Erythroblast (primary cell): ENCODE measurements at places on chromosomes 7 and 10.

- DNase-seq, result peak; percentile 86
These were observed 311.7 kb upstream of the NEBL start for GRCh38 chr10:21208666-21209316.

GRCh38 chr10:94211169-94211510 is 151.6 kb downstream of the NOC3L start:
- no peak for DNase-seq

DNA sequence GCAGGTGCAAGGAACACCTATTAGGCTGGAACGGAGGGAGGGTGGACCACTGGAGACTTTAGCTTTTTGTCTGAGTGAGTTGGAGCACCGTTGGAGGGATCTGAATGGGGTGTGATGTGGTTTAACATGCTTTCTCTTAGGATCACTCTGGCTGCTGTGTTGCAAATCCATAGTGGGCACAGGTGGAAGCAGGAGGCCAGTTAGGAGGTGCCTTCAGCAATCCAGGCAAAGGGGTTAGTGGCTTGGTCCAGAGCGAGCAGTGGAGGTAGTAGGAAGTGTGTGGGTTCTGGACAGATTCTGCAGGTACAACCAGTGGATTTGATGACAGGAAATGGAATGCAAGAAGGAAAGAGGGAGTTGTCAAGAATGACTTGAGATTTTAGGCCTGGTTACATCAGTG is 95.0 kb downstream of the MMRN2 start:
- no peak for DNase-seq

DNA sequence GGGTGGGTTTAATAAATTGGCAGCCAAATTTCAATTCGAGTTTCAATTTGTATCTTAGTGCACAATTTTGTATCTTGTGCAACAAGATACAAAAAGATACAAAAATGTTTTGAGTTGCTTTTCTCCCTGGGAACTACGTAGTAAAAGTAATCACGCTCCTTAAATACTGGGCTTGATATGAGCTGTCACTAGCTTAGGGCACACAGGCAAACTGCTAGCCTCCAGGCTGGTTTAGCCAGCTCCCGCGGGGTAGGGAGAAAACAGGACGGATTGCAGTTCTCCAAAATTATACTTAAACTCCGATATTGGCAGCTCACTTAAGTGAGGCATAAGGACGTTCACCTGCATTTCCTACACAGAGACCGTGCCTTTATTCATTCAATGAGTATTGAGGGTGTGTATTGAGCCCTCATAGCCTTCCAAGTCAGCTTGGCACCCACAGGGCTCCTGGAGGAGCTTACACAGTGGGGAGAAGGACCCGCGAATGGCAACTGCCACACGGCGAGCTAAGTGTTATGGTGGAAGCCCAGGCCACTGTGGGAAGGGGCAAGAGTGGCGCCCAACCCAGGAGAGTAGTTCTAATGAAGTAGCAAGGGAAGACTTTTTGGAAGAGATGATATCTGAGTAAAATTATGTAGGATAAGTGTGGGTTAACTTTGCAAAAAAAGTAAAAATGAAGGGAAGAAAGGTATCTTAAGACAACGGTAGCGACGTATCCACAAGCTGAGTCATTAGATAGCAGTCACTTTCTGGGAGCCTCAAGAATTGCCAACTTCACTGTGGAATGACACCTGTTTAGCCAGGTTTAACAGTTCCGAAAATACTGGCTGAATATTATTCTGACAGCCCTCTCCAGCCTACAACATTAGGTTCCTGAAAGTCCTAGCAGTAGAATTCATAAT is 1.6 kb upstream of the EPC1 start:
- peak; percentile 22 for DNase-seq

DNA sequence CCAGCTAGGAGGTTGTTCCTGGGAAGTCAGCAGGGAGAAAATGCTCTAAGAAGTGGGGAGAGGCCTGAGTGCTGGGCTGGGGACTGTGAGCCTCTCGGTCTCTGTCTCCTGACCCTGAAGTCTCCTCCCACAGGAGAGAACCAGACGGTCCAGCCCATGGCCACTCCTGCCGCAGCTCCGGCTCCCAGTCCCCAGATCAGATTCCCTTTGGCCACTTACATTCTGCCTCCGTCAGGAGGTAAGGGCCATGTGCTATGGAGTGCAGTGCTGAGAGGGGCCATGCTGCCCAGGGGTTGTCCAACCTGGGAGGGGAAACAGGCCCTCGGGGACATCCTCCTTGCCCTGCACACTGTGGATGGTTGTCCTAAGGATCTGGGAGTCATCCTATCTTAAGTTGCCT is 21.3 kb upstream of the ZNF467 start:
- no peak for DNase-seq
